ENCODE measurements at places on chromosomes 5 and 9.

DNA sequence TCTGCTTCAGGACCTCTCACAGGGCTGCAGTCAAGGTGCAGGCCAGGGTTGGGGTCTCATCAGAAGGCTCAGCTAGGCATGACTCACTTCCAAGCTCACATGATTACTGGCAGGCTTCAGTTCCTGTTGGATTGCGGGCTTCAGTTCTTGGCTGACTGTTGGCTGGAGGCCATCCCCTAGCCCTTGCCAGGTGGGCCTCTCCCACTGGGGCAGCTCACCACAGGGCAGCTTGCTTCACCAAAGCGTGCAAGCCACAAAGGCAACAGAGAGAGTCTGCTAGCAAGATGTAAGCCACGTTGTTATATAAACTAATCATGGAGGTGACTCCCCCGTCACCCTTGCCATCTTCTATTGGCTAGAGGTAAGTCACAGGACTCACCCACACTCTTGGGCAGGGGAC lies 14.4 kb downstream of the CPLX2 start:
- no peak for DNase-seq

- no peak for DNase-seq
Observed at GRCh38 chr5:83900306-83900705, 179.7 kb upstream of the HAPLN1 start.

GRCh38 chr5:142375944-142376411 lies 51.2 kb upstream of the SPRY4 start:
- no peak for DNase-seq

DNA sequence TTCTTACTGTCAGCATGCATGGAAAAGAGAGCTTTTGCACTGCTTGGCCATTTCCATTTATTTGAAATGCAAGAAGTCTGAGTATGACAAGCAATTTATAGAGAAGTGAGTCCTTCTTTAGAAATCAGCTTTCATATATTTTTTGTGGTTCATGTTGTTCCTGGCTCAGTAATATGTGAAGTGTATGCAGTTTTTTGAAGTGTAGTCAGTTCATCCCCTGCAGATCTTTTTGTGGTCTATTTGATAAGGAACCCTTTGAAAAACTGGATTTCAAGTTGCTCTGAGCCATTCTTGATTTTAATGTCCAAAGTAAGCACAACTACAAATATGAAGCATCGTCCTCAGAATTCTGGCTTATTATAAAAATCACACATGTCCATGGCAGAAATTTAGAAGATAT lies 294.1 kb upstream of the SMC2 start:
- no peak for DNase-seq

GRCh38 chr5:149002761-149003689 lies 59.8 kb downstream of the SH3TC2 start:
- no peak for DNase-seq

DNA sequence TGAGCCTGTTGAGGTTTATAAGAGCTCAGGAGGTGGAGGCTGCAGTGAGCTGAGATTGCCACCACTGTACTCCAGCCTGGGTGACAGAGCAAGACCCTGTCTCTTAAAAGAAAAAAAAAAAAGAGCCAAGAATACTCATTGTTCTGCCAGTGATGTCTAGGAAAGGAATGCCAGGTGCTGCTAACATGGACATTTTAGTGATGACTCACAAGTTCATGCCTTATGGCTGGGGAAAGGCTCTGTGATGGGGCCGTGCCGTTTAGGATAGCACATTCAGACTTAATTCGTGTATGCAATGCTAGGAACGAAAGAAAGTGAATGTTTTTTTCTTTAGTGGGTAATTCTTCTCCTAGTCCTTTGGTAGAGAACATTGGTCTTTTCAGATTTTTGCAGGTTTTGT lies 134.2 kb downstream of the ARHGAP26 start:
- no peak for DNase-seq

- DNase-seq, result no peak
Observed at GRCh38 chr9:85430659-85431338, 311.0 kb downstream of the AGTPBP1 start.

DNA sequence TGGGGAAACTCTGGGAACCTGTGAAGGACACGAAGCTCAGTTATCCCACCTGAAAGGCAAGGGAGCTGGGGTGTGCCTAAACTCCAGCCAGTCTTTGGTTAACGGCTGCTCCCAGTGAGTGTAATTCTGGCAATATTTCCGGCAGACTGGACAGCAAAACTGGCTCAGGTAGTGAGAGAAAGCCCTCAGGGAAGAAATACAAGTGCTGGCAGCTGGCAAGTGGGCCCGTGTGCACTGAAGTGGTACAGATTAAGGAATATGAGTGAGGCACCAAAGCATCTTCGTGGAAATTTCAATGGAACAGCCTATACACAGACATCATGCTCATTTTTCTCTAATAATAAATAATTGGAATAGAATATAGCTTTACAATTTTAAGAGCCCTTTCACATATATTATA lies 56.2 kb downstream of the ABHD17B start:
- no peak for DNase-seq

DNA sequence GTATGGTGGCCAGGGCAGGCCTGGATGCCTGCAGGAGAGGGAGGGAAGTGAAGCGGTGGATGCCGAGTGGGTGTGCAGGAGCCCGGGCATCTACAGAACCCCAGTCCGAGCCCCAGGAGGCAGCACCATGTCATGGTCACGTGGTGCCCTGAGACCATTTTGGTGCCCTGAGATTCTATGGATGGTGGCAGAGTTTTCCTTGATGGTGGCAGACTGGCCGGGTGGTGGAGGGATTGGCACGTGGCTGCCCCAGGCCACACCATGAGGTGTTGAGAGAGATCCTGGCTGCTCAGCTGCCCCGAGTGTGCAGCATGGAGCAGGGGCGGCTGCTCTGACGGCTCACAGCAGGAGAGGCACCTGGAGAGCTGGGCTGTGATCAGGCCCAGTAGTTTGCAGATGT lies 52.3 kb downstream of the SYK start:
- DNase-seq, result no peak
